ENCODE measurements at places on chromosomes 16 and 17.

DNA sequence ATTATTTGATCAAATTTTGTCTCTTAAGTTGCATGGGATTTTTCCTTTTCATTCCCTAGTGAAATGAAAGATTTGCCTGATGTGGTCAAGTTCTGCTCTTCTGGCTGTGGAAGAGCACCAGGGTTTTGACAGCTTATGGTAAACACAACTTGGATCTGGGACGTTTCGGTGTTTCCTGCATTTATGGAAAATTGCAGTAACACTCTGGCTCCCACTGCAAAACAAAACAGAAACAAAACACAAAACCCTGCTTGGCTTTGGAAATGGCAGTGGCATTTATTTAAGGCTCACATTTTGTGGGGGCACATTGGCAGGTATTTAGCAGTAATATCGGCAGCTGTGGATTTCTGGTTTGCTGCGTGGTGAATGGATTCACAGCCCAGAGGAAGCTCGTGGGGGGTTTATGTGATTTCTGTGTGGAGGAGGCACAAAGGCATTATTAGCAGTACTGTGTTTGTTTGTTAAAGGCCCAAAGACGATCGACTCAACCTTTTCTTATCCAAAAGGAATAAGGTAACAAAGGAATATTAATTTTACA is 377.8 kb downstream of the SNX29 start:
- no peak for DNase-seq

- DNase-seq: no peak
Measured at GRCh38 chr17:76674600-76674999, 31.0 kb upstream of the ST6GALNAC1 start.

GRCh38 chr17:43769426-43769825 is 9.4 kb downstream of the DUSP3 start:
- DNase-seq: no peak

DNA sequence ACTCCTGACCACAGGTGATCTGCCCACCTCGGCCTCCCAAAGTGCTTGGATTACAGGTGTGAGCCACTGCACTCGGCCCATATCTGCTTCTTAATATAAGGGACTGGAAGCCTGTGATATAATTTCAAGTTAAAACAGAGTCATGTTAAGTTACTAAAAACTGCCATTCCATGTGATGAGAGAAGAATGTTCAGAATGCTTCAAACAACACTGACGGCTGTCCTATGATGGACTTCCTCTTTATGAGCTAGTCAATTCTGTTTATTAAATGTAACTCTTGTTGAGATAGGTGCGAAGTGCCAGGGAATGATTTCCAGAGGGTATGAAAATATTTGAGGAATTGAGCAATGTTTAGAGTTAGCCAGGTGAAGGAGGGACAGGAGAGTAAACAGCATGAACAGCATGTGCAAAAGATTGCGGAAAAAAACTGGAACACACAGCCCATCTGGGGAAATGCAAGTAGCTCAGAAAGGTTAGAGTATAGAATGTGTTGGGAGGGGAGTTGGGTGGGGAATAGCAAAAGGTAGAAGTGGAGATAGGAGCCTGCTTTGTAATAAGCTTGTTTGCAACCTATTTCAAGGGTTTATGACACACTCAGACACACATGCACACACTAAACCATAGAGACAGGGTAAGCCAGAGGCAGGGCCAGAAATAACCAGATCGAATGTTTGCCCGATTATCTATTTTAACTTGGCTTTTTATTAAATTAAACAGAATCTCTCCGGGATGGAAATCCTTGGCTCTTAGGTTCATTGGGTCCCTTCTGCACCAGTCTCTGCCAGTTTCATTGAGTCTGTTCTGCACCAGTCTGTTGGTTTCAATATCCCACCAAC is 135.6 kb upstream of the COX10 start:
- no peak for DNase-seq

- no peak for DNase-seq
Measured at GRCh38 chr16:15457958-15458357, 23.6 kb downstream of the BMERB1 start.

DNA sequence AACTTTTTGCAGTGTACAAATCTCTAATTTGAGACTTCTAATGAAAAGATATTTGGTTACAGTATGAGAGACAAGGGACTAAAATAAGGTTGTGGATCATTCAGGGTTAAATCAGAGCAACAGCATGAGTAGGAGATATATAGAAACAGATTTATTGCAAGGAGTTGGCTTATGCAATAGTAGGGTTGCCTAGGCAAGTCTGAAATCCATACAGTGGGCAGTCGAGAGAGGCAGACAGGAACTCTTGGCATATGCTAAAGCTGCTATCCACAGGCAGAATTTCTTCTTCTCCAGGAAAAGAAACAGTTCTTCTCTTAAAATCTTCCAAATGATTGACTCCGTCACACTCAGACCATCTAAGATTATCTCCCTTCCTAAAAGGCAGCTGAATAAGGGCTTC is 500.8 kb downstream of the MAF start:
- DNase-seq: no peak

- DNase-seq: no peak
Measured at GRCh38 chr16:8682551-8683259, 8.3 kb downstream of the ABAT start.

DNA sequence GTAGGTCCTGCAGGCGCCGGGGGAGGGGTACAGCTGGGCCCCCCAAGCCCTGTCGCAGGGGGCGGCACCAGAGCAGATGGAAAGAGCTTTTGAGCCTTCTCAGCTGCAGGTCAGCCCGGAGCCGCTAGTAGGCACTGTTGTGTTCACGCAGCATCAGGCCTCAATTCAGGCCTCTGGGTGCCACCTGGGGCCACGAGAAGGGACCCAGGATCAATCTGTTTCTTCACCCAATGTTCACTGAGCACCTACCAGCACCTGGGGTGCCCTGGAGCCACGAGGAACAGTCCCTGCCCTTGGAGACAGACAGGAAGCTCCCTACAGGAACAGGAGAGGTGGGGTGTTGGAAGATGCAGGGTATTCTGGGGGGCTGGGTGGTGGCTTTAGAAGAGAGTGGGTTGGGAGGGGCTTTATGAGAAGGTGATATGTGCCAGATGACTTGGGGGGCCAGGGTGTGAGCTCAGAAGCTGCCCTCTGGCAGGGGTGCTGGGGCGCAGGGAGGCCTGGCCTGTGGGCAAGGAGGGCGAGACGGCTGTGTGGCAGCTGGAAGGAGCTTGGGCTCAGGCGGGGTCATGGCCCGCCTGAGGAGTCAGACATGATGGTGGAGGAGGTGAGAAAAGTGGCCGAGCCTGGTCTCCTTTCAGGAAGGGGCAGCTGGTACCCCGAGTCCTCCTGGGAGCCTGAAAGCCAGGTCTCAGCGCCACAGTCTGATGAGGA is 121.9 kb upstream of the GSE1 start:
- DNase-seq: no peak

DNA sequence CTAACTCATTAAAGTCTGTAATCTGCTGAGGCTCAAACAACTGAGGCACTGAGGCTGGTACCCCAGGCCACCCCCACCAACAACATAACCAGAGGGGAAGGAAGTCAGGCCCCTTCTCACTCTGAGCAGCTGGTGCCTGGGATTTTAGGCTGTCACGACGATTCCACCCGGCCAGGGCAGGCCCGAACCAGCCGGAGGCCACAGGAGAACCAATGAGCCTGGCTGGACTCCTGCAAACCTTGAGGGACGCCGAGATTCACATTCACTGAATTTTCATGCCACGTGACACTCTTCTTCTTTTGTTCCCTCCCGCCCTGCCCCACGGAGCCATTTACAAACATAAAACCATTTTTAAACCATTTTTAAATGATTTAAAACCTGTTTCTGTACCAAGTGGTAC is 48.1 kb downstream of the RPH3AL start:
- no peak for DNase-seq

DNA sequence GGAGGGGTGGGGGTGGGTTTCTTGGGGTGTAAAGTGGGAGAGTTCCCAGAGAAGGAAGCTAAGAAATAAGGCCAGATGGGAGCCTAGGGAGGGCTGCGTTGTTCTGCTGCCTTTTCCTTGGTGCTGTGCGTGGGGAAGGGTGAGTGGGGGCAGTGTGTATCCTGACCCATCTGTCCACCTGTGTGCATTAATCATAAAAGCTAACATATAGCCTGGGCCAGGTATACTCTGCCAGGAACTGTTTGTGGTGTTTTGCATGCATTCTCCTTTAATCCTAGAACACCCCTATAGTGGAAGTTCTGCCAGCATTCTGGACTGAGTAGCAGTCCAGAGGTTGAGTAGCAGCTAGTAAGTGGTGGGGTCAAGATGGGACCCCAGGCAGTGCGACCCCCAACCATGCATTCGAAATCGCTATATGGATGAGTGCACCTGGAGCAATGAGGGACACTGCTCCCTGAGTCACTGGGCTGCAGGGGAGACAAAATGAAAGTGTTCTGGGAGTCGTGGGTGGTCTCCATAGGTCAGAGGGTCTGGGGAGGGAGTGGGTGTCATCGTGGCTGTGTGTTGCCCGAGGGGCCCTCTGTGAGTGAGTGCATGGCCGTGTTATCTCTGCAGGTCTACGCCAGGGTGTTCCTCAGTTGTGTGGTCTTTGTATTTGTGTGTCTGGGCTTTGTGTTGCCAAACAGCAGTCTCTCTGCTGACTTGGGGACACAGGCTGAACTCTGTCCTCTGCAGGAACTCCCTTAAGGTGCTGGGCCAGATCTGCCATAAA is 1.3 kb downstream of the ERBB2 start:
- DNase-seq: no peak

- no peak for DNase-seq
Measured at GRCh38 chr17:6458460-6458950, 14.2 kb downstream of the PIMREG start.

DNA sequence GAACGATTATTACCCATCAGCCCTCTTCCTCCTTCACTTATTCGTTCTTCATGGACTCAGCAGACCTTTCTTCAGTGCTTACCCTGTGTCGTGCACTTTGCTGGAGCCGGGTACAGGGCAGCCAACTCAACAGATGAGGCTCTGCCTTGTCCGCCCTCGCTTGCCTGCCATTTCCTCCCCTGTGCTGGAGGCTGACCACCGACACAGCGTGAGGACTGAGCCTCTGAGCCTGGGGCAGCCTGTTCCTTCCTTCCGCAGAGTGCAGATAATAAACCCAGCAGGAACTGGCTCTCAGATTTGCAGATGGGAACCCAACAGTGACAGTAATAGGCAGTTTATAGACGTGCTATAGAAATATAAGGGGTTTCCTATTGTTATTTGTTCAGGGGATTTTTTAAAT is 7.0 kb upstream of the SLC39A11 start:
- no peak for DNase-seq

- no peak for DNase-seq
Measured at GRCh38 chr17:75010683-75011400, 1.6 kb upstream of the MRPL58 start.

DNA sequence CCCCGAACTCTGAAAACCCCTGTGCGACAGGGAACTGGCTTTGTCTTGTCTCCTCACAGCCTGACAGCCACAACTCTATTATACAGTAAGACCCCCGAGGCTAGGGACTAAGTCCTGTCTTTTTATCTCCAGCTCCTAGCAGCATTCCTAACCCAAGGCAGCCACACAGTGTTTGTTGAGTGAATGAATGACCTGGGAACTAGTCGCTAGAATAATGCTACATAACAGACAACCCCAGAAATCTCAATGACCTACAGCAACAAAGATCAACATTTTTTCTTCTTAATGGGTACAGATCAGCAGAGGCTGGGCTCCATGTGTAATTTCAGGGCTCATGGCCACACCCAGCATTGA is 71.4 kb upstream of the TNRC6C start:
- no peak for DNase-seq

- no peak for DNase-seq
Measured at GRCh38 chr17:10474536-10474935, 5.2 kb upstream of the MYH4 start.

GRCh38 chr17:69227541-69227940 is 1.1 kb downstream of the ABCA10 start:
- no peak for DNase-seq

DNA sequence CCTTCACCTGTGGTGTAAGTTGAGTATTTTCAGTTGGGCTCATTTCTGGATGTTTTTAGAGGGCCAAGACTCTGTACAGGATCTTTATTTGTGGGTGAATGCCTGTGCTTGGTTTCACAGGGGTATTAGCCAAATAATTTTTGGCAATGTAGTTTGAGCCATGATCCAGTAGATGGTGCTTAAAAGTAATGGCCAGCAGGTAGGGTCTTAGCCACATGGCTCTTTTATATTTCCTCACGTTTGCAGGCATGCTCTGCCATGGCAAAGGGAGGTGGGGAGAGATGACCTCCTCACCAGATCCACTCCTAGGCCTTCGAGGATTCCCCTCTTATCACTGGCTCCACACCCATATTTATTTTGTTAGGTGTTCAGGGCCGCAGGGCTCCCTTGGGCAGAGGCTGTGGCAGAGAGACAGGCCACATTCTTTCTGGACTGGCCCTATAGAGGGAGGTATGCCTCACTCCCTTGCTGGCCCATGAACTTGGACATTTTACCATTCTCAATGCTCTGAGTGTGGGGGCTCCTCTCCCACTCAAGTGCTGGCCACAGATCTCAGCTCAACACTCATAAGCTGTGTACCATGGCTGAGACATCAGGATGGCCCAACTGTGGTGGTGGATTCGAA is 417.1 kb downstream of the XYLT1 start:
- no peak for DNase-seq

GRCh38 chr16:64926476-64926875 is 195.4 kb downstream of the CDH11 start:
- no peak for DNase-seq

DNA sequence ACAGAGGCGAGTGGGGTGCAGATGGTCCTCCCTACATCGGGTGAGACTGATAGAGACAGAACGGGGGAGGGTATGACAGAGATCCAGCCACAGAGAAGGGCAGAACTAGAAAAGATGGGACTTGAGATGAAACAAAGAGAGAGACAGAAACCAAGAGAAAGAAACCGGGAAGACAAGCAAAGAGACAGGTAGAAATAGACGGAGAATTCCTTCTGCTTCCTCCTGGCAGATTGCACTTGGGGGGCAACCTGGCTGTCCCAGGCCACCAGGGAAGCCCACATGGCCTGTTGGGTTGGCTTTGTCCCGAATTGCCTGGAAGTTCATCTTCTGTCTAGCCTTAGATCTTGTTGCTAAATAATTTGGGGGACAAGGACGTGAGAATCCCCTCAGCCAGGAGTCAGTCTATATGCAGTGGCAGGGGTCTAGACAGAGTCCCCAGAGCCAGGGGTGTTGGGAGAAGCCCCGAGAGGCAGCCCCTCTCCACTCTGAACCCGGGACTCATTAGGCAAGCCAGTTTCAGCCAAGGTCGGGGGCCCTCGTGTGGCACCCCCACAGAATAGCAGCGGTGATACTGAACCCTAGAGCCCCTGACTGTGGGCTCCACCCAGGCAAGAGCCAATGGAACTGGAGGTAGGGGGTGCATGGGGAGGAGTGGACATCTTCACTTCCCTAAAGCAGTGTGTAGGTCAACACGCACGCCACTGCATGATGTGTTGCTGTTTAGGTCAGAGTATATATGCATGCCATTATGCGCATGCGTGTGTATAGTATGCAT is 627 bp upstream of the TSPOAP1 start:
- no peak for DNase-seq
